ENCODE measurements at places on chromosomes 13 and 19.

DNA sequence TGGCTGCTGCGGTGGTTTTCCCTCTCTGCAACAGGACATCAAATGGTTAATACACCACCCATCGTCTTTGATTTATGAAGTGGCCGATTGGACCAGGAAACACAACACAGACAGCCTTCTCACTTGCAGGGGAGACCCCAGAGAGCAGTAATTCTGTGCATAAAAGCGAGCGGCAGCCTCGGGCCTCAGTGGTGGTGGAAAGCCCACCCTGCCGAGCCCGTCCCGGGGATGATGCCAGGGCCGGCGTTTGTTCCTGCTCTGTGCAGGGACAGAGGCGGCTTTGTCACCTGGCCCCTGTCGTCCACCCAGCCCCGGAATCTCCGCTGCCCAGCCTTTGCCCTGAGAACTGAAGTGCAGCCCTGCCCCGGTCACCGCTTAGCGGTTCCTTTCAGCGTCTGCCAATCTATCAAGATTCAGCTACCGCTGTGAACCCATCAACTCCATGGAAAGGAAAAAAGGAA lies 184.4 kb downstream of the TSHZ3 start:
- no peak for DNase-seq

GRCh38 chr13:39232401-39232980 lies 194.2 kb downstream of the NHLRC3 start:
- DNase-seq, result no peak

DNA sequence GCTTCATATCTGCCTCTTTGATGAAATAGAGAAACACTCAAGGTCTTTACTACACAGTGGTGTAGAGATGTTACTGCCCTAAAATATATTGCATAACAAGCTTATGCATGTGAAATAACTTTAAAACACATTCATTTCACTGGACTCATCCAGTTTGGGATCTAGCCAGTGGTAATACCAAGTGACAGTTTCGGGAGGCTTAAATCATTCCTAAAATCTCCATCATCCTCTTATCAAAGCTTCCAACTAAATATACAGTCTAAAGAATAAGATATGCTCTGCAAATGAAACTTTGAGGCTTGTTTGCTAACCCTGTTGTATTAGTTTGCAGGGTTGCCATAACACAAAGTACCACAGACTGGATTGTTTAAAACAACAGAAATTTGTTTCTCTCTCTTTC lies 52.8 kb downstream of the THSD1 start:
- no peak for DNase-seq

- no peak for DNase-seq
Measured at GRCh38 chr13:92849381-92849780, 377.2 kb upstream of the GPC6 start.

DNA sequence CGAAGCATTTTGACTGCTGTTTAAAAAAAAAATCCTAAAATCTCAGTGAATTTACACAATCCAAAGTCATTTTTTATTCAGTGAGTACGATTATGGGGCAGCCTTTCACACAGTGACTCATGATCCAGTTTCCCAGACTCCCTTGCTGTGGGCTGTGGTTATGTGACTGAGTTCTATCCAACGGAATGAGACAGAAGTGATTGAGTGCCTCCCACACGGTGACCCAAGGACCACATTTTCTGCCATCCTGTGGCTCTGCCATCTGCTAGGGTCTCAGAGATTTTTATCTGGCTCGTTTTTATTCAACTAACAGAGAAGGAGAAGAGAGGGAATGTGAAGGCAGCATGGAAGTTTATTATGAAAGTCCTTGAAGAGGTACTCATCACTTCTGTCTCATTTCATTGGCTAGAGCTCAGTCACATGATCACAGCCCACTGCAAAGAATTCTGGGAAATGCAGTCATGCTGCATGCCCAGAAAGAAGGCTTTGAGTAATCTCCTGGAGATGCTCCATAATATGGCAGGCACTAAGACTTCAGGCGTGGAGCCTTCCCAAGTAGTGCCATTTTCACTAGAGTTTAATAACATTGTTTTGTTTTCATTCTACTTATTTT lies 999.4 kb downstream of the UQCRFS1 start:
- no peak for DNase-seq

GRCh38 chr19:18274219-18274780 lies at the start of gene IQCN:
IQCN (minus strand) TSS chr19:18274452; CDS start chr19:18269478, 4,974 bp downstream.
- DNase-seq, result no peak

GRCh38 chr19:30666301-30666803 lies 294.2 kb downstream of the ZNF536 start:
- no peak for DNase-seq

DNA sequence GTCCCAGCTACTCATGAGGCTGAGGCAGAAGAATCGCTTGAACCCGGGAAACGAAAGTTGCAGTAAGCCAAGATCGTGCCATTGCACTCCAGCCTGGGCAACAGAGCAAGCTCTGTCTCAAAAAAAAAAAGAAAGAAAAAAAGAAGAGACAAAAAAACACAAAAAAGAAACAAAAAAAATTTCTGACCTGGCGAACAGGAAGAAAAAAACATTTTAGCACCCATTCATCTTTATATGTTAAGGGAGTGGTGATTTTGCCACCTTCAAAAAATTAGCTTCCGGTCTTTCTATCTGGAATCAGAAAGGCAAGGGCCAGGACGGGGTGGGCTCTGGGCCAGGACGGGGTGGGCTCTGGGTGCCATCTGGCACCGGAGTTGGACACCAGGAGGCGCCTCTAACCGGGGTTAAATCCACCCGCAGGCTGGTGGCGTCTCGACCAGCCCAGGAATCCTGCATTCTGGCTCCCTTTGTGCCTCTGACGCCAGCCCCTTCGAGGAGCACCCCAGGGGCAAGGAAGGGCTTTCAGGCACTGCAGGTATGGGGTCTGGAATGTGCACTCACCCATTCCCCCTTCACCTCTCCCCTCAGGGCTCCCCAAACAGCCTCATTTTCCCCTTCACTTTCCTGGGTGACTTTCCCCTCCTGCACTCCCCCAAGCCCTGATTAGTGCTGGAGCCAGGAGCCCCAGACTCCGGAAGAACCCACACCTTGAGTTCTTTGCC lies 10.4 kb upstream of the ZSWIM4 start:
- no peak for DNase-seq

GRCh38 chr19:38733493-38734175 lies 10.6 kb downstream of the CAPN12 start:
- DNase-seq, result no peak

GRCh38 chr19:36604656-36605100 lies 435 bp upstream of the ZNF382 start:
- no peak for DNase-seq

DNA sequence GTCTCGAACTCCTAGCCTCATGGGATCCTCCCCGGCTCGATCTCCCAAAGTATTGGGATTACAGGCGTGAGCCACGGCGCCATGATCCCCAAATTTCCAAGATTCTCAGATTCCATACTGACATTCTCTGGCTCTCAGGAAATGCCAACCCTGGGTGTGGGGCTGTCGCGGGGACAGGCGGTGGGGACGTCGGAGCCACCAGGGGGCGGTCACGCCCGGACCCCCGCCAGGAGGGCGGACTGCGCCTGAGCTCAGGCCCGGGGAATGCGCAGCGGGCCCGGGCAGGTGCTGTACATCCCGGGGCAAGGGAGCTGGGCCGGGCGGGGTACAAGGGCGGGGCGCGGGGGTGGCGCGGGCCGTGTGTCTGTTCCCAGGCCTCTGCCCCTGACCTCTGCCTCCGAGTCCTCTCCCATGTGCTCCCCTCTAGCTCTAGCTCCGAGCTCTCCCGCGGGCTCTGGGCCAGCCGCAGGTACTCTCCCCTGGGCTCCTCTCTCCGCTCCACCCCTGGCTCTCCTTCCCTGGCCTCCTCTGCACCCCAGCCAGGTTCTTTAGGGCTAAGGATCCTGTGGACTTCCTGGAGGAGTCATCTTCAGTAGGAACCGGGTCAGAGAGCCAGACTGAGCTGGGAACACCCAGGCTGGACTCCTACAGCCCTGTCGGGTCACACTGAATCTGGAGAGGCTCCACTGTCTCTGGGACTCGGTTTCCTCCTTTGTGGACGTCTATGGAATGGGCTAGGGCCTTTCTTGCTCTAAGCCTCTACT lies 2.4 kb downstream of the PPP1R13L start:
- no peak for DNase-seq

- DNase-seq, result no peak
Measured at GRCh38 chr13:33806470-33807248, 11.3 kb upstream of the RFC3 start.

DNA sequence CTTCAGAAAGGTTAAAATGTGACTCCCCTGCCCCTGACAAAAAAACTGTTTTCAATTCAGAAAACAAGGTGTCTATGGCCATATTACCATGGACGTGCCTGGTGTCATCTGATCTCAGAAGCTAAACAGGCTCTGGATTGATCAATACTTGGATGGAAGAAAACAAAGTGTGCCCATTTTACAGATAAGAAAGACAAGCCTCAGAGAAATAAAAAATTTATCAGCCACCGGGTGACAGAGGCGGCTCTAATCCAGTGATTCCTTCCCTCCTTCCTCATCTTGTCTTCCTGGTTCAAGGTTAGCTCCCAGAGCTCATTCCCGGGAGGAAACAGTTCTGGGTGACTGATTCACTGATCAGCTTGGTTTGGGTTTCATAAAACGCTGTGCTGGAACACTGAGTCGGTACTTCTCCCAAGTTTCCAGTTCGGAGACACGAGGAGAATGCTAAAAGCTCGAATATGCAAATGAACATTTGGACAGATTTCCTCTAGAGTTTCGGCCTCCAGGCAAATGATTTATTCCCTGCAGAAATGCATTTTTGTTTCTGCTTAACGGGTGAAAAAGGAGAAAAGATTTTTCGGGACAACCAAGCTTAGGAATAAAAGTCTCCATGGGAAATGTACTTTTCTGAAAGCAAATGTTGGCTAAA lies 211.2 kb downstream of the UQCRFS1 start:
- no peak for DNase-seq

DNA sequence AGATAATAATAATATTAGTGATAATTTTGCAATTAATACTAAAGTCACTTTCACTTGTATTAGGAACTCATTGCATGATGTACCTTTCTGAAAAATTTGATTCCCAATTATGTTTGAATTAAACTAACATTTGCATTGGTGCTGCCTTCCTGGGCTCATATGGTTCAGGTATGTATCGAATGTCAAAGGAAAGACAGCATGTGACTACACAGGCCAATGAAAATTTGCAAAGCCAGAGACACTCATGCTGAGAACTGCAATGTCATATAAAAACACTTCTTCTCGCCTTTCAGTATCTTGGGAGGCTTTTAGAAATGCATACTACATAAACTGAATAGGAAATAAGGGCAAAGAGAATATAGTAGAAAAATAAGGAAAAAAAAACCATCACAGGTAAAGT lies 44.3 kb downstream of the RAP2A start:
- DNase-seq, result no peak

DNA sequence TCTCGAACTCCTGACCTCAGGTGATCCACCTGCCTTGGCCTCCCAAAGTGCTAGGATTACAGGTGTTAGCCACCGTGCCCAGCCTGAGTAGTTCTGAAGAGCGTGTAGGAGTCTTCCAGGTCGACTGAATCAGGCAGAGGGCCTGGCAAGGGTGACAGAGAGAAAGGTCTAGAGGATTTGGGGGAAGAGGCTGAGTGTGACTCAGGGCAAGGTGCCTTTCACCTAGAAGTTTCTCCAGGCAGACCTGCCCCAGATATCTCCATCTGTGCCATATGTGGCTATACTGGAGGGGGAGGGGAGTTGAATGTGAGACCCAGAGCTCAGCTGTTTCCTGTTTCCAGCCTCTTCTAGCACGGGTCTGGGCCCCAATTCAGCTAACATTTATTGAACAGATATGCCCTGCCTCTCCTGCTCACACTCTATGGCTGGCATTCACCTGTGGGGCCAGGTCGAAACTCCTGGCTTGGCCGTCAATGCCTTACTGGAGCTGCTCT lies 1.3 kb downstream of the CCDC159 start:
- DNase-seq, result no peak

DNA sequence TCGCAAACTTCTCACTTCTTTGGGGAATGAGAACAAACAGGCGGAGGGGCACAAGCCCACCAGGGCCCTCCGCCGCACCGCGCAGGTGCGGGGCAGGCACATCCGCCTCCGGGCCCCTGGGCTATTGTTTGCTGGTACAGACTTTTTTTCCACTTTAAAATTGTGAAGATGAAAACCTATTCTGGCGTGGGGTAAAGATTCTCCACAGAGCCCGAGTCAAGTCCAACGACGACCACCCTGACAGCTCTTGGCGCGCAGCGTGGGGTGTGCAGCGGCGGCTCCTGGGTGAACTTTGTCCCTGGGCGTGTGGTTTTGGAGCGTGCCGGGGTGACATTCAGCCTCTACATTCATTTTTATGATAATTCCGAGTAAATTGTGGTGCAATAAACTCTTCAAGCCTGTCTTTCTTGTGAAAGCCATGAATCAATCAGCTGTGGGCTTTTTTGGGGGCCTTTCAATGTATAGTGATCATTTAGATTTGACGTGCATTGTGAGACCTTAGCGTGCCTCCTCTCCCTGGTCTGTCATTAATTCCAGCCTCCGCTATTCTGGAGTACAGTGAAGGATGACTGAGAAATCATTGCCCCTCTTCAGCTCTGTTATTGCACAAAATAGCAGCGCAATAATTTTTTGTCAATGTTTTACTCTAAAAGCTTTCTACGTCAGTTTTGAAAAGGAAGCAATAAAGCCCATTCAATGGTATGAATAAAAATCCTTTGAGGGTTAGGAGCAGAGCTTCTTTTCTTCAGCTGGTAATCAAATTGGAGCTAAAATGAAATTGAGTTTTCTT lies 90.0 kb downstream of the TEX29 start:
- DNase-seq, result no peak

DNA sequence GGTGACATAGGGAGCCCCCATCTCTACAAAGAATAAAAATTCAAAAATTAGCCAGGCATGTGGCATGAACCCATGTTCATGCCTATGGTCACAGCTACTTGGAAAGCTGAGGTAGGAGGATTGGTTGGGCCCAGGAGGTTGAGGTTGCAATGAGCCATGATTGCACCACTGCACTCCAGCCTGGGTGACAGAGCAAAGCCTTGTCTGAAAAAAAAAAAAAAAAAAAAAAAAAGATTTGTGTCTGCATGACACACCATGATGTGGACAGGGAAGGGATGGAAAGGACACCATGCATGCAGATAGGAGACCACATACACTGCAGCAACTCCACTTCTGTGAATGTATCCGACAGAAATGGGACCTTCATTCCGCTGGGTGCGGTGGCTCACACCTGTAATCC lies 34.0 kb upstream of the HOMER3 start:
- no peak for DNase-seq

DNA sequence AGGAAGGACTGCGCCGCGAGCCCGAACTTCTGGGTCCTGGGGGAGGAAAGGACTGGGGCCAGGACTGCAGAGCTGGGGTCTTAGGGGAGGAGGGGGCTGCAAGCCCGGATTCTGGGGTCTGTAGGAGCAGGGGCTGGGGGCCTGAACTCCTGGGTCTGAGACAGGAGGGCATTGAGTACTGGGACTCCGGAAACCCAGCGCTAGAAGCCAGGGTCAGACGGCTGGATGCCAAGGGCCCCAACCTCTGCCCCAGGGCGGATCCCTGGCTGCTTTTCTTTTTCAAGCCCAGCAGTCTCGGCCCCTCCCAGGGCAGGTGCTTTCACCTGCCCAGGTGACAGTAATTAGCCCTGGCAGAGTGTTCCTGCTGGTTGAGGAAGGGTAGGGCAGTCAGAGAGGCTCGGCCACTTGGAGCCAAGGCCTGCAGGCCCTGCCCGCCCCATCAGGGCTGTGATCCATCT lies 2.3 kb downstream of the MYH14 start:
- DNase-seq, result no peak

Data from esophagus squamous epithelium (tissue), 5 donors.